ENCODE measurements at places on chromosomes 11 and 22. TPM values are rescaled to one million over a fixed set of nuclear protein-coding genes. Genes with fewer than 3 reads are reported as not detected.

The PLAAT2 gene
- 3.8 TPM for total RNA-seq

The NCR3LG1 gene
- total RNA-seq, result 1.4 TPM

The RTN4RL2 gene
- 0.98 TPM for total RNA-seq

The MLC1 gene
- total RNA-seq, result not detected

The SLC43A3 gene
- 23.6 TPM for total RNA-seq
